ENCODE measurements at places on chromosomes 16 and 17. TPM values are rescaled to one million over a fixed set of nuclear protein-coding genes. Genes with fewer than 3 reads are reported as not detected.

Gene XYLT1
- 0.14 TPM for total RNA-seq

Gene TNK1
- total RNA-seq: 13.0 TPM

Gene ACSM2A
- total RNA-seq: not detected

Gene MT1M
- total RNA-seq: not detected

Gene PHF23
- total RNA-seq: 35.1 TPM

Gene B3GNT9
- total RNA-seq: 11.4 TPM

Gene NPIPB2
- total RNA-seq: 0.93 TPM

Gene MGAT5B
- 0.14 TPM for total RNA-seq

Gene PPP1R27
- total RNA-seq: not detected

Gene NPIPA3
- not detected for total RNA-seq

Gene PMFBP1
- total RNA-seq: 0.35 TPM

Gene FBXW10
- 0.09 TPM for total RNA-seq

Gene MT1H
- total RNA-seq: not detected

Gene CCL8
- total RNA-seq: not detected

Gene EPX
- total RNA-seq: not detected

Gene PIMREG
- 22.2 TPM for total RNA-seq

Gene RNF157
- 0.07 TPM for total RNA-seq

Gene LPO
- not detected for total RNA-seq

Gene EPOP
- 7.1 TPM for total RNA-seq

Gene CCL7
- total RNA-seq: not detected

Gene NPB
- 3.0 TPM for total RNA-seq

Gene HS3ST3B1
- 4.6 TPM for total RNA-seq

Gene CPHXL2
- total RNA-seq: not detected

Gene ZNF629
- total RNA-seq: 14.6 TPM

Gene OR3A2
- total RNA-seq: not detected

Gene ZC3H18
- total RNA-seq: 18.2 TPM

Gene ALOX15B
- 50.2 TPM for total RNA-seq

Gene MMP25
- total RNA-seq: 0.56 TPM

Gene ANKRD40CL
- not detected for total RNA-seq
